ENCODE measurements at places on chromosomes 2 and 18.

DNA sequence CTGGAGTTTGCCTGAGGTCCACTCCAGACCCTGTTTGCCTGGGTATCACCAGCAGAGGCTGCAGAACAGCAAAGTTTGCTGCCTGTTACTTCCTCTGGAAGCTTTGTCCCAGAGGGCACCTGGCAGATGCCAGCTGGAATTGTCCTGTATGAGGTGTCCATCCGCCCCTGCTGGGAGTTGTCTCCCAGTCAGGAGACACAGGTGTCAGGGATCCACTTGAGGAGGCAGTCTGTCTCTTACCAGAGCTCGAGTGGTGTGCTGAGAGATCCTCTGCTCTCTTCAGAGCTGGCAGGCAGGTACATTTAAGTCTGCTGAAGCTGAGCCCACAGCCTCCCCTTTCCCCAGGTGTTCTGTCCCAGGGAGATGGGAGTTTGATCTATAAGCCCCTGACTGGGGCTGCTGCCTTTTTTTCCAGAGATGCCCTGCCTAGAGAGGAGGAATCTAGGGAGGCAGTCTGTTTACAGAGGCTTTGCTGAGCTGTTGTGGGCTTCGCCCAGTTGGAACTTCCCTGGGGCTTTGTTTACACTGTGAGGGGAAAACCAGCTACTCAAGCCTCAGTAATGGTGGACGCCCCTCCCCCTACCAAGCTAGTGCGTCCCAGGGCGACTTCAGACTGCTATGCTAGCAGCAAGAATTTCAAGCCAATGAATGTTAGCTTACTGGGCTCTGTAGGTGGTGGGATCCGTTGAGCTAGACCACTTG lies 34.7 kb downstream of the TFPI start:
- DNase-seq: no peak

DNA sequence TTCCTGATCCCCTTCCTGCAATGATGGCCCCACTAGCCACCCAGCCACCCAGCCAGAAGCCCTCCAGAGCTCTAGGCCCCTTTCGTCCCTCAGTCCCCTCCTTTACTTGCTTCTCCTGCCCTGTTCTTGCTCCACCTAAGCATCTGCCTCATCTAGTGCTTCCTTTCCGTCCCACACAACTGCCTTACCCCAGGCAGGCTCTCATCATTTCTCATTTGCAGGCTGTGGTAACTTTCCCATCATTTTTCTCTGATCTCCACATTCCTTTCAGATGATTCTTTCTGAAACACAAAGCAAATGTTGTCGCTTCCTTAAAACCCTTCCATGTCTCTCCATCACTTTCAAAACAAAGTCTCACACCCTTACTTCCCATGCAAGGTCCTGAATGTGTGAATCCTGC lies 459.8 kb downstream of the METTL4 start:
- DNase-seq: no peak

DNA sequence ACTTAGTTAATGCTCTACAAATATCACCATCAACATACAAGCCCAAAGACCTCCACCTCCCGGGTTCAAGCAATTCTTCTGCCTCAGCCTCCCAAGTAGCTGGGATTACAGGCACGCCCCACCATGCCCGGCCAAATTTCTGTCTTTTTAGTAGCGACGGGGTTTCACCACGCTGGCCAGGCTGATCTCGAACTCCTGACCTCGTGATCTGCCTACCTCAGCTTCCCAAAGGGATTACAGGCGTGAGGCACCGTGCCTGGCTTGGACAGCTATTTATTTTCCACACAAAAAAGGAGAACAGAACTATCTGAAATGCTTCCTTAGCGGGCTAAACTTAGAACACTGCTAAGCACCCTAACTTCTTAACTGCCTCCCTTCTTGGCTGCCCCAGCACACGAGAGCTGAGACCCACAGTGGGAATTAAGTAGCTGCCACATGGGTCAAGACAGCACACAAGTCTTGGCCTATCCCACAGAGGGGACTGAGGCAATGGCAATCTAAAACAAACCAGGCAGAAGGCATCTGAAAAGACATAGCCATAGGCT lies 24.8 kb downstream of the CYTIP start:
- DNase-seq: no peak

DNA sequence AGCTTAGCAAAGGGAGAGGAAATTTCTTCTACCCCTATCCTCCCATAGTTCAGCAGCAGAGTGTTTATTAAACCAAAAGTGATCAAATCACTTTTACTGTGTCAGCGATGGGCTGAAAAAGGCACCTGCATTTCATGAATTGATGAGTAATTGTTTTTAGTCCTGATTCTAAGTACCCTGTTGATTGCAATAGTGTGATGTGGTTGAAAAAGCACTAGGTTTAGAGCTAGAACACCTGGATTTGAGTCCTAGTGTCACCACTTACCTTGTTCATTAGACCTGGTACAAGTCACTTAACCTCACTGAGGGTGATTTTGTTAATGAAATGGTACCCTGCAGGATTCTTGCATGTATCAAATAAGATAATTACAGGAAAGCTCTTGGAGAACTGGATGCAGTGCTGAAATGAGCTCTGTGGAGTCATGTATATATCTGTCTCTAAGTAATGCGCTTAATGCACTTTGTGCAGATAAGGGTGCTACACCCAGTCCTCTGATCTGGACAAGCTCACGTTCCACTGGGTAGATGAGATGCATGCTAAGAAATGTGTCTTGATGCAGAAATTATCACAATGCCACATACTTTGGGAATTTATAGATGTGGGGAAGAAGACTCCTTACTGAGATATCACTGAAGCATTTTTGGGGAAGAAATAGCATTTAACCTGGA lies 289.6 kb downstream of the PARD3B start:
- DNase-seq: no peak

GRCh38 chr18:54975598-54975997 lies 16.3 kb upstream of the CCDC68 start:
- DNase-seq: no peak

GRCh38 chr2:199680482-199680881 lies 170.5 kb downstream of the FTCDNL1 start:
- no peak for DNase-seq

DNA sequence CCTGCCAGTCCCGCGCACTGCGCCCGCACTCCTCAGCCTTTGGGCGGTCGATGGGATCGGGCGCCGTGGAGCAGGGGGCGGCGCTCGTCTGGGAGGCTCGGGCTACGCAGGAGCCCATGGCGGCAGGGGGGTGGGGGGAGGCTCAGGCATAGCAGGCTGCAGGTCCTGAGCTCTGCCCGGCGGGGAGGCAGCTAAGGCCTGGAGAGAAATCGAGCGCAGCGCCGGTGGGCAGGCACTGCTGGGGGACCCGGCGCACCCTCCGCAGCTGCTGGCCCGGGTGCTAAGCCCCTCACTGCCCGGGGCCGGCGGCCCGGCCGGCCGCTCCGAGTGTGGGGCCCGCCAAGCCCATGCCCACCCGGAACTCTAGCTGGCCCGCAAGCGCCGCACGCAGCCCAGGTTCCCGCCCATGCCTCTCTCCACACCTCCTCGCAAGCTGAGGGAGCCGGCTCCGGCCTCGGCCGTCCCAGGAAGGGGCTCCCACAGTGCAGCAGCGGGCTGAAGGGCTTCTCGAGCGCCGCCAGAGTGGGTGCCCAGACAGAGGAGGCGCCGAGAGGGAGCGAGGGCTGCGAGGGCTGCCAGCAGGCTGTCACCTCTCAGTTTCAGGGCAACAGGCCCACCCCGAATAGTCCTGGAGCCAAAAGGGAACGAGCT lies 74.1 kb downstream of the PSMG2 start:
- peak; percentile 83 for DNase-seq

DNA sequence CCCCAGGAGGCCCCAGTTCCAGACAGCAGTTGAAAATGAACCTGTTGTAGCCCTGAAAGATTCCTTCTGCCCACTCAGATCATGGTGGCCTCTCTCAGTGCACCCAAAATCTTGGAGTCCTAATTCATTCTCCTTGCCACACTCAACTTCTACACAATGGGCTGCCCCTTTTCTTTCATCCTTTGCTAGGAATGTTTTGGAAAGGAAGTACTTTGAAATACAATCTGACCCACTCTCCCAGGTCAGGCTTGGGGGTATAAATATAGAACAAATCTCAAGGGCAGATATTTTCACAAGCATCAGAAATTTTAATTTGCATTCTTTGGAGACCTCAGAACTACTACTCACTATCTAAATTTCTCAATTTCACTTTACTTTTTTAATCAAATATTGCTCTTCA lies 103.2 kb upstream of the SH3BP4 start:
- no peak for DNase-seq

DNA sequence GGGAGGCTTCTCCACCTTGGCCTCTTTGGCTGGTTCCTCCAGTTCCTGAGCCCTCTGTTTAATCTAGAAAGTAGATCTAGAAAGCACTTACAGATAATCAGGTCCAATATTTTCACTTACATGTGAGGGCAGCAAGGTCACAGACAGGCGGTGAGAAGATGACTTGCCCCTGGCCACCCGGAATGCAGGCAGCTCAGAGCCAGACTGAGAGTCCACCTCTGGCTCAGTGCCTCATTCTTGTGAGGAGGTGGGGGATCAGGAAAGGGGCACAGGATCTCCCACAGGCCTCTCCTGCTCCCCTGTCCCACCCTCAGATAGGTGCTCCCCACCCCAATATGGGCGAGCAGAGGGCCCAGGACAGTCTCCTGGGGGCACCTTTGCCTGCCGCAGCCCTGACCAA lies 5.8 kb downstream of the WNT6 start:
- DNase-seq: no peak

DNA sequence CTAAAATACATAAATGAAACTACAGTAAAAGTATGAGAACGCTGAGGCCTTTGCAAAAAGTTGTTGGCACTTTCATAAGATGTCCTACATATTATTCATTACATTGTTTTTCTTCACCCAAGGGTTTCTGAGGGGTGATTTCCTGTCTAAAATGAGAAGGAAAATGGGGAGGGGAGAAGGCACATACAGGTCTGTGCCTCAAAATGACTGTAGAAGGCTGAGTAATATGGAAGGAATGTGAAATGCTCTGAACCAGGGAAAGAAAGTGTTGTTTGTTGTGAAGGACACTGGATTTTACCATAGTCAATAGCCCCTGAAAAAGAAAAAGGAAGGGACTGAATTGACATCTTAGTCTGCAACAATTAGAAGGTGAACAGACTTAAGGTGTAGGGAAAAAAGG lies 99.5 kb upstream of the RNF152 start:
- DNase-seq: no peak

DNA sequence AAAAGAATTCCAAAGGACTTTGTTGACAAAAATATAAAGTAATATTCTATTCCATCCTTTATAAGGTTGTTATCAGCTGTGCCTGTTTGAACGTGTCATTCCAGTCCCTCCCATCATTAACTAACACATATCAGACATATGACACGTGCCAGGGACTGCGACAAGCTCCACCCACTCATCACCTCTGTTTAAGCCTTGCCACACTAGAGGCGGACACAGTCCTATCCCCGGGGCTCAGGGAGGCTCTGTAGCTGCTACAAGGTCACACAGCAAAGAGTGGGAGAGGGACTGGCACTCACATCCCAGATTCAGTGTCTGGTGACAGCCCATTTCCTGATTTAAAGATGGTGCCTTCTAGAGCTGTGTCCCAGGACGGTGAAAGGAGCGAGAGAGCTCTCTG lies 30.0 kb downstream of the TBC1D8 start:
- DNase-seq: no peak

DNA sequence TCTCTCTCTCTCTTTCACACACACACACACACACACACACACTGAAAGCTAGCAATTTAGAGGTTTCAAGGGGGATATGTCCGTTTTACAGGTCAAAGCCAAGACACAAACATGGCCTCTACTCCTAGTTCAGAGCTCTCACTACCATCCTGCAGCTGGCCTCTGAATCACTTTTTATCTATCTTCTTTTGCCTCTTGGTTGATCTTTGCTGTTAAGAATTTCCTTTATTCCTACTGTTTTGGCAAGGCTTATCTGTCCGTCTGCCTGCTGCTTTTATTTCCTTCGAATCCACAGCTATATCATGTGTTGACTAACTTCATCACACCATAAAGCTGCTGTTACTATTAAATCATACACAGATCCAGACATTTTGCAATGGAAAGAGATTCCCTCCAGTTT lies 543.0 kb downstream of the PLCL1 start:
- DNase-seq: no peak

GRCh38 chr2:195575879-195576401 lies 81.1 kb upstream of the SLC39A10 start:
- DNase-seq: no peak

DNA sequence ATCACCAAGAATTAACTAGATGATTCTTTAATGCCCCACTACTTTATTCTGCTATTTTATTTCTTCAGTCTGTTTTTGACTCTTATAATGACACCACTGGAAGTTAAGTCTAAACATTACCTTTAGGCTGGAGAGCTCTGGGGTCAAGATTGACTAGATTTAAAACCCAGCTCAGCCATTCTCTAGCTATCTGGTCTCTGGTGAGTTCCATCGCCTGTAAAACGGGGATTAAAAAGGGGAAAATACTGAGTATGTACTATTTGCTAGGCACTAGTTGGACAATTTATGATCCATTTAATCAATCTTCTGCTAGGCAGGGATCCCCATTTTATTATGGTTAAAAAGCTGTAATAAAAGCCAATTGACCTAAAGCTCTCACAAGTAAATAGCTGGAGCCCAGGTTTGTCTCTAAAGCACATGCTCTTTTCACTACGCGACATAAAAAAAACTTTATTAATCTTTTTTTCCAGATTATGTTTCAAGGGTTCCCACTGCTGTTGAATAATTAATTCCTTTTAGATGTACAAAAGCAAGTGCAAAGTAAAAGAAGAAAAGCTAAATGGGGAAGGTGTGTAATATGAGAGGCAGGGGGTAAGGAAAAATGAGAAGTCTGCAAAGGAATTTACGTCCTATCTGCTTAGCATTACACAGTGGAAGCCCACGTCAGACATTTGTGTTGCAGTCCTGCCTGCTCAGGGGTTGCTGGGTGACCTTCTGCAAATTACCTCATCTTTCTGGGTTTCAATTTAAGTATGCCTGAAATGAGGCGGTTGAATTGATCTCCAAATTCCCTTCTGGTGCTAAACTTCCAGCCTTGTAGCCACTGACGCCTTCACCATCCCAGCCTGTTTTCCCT lies 918 bp upstream of the NABP1 start:
- peak; percentile 70 for DNase-seq

DNA sequence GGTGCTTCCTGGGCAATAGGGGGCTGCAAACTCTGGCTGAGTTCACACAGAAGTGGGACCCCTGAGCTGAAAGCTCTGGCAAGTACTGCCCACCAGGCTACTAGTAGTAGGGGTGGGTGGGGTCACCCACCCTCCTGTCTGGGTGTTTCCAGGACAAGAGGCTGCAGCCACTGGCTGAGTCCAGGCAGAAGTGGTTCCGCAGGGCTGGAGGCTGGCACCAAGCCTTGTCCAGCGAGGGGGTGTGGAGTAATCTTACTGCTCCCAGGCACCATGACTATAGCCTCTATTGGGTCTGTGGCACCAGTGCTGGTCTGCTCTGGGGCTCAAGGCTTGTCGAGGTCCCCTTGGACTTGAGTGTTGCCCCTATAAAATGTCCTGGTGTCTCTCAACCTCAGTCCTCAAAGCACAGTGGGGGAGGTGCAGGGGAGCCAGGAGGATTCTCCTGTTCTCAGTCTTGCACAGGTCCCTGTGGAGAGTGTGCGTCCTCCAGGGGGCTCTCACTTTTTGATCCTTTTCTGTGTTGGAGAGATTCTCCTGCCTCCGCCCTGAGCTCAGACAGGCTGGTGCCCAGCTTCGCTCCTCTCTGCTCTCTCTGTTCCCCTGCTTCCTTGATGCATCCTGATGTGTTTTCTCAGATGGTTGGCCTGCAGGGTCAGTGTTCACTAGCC lies 48.1 kb downstream of the NUP35 start:
- no peak for DNase-seq

Measured in upper lobe of left lung (tissue), 6 donors.